D721Med (cell line): ENCODE measurements at places on chromosomes 3 and 15.

- DNase-seq, result no peak
Measured at GRCh38 chr15:40702077-40702476, 7.1 kb downstream of the RAD51 start.

- no peak for DNase-seq
Measured at GRCh38 chr3:80855482-80855881, 906.0 kb downstream of the GBE1 start.

DNA sequence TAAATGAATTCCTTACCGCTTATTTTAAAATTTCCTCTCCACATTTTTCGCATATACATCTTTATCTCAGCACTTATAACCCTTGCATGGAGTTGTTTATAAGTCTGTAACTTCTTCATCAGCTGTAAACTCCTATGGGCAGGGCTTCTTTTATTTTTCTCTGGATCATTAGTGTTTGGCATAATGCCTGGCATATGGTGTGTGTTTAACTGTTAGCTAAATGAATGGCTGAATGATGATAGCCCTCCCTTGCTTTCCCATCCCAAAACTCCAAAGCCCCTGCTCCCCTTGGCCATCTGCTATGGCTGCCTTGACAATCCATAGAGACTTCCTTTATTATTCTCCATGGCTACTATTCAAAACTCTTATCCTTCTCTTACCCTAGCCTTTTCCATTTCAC, 48.1 kb upstream of the SEMA6D start:
- no peak for DNase-seq

- DNase-seq, result no peak
Measured at GRCh38 chr15:100926971-100927756, 8.0 kb downstream of the LRRK1 start.

DNA sequence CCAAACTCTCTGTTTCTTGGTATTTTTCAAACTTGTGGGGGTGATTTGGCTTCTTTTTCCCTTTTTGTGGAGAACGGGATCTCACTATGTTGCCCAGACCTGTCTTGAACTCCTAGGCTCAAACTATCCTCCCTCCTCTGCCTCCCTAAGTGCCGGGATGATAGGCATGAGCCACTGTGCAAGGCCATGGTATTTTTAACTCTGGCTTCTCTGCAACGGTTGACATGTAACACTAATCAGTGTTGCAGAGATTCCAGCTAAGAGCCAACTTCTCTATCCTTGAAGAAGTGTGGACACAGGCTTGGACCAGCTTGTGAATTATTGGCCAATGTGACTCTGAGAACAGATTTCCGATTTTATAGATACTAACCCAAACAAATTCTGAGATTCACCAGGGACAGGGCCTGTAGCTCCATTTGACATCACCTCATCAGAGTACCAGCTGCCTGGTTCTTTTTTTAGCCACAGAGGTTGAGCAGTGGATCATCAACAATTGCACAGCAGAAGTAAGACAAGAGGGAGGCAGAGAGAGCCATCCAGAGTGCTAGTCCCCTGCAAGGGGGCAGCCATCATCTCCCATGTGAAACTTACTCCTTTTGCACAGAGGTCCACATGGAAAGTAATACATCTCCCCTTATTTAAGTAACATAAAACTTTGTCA, 98.1 kb upstream of the SYNPR start:
- no peak for DNase-seq

- no peak for DNase-seq
Measured at GRCh38 chr3:193660698-193661411, 67.8 kb downstream of the OPA1 start.

DNA sequence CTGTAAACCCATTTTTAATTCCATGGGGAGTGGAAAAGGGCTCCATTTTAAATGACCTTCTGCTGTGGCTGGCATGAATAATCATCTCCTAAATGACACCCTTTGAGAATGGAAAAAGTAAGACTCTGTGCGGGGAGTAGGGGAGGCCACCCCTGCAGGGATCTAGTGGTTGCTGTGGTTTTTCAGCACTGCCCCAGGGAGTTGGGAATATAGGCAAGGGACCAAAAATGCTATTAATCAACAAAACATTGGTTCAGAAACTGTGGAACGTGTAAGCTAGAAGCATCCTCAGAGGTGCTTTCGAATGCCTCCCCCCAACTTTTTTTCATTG, 30.1 kb upstream of the ADAMTS7 start:
- no peak for DNase-seq

DNA sequence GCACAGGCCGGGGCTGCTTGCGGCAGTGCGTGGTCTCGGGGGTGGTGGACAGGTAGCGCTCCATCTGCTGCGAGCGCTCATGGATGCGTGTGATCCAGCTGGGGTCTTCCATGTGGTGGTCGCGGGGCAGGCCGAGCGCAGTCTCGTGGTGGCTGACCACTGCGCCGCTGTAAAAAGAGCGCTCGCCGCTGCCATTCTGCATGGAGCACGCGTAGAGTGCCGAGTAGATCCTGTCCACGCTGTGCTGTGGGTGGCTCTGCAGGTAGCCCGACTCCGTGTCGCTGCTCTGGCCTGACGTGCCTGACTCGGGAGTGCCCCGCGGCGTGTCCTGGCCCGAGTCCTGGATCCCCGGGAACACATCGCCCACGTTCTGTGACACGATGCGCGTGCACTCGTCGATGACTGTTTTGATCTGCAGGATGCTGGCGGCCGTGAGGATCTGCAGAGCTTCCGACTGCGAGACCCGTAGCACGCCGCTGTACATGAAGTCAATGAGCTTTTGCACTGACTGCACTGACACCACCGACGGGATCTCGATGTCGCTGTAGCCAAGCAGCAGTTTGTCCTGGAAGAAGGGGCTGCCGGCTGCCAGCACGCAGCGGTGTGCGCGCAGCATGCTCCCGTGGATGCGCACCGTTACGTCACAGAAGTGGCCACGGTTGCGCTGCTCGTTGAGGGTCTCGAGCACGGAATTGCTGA, 57.4 kb downstream of the TIGIT start:
- no peak for DNase-seq

DNA sequence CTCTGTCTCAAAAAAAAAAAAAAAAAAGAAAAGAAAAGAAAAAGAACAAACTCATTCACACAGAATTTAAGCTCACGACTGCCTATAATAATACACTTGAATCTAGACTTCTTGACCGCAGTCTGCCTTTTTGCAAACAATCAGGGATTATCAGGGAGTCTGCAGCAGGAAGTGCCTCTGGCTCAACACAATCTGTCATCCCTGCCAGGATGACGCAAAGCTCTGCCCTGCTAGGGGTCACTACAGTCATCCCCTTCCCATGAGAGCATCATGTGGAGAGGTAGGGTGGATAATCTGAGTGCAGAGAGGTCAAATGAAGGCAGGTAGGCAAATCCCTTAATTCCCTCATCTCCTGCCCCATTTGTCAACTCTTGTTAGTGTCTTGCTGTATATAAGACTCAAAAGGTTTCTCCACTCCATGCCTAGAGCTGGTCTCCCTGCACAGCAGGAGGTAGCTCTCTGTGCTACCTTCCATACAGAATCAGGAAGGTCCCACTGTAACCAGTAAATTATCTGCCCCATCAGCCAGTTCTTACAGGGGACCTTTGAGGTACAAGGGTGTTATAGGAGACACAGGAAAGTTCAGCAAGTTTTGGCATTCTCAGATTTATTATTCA, 4.2 kb downstream of the UBAP1L start:
- DNase-seq, result peak; percentile 51

GRCh38 chr3:77242371-77242770, 202.5 kb downstream of the ROBO2 start:
- DNase-seq, result no peak

DNA sequence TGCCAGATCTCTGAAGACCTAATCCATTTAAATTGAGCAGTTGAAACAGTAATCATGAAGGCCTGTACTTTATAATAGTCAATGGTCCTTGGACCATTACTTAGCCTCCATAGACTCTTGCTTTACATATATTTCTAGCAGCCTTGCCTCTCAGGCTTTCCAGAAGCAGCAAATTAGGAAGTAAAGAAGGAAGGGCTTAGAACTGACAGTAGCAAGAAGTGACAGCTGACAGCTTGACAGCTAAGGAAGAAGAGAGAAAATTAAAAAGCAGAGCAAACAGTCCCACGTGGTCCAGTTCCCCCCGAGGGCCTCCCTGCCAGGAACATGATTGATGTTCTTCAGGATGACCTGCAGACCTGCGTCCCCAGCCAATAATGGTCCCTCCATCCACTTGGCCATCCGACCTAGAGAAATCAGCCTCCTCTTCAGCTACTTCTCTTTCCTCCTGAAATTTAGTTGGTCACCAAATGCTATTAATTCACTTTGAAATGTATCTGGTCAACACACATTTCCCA, 15.0 kb upstream of the PSMD6 start:
- no peak for DNase-seq
